Neuronal stem cell (in vitro differentiated cells): ENCODE measurements at places on chromosomes 3 and 15.
A peak's percentile ranks its signal among the peaks of the same experiment; 100 is the strongest.

DNA sequence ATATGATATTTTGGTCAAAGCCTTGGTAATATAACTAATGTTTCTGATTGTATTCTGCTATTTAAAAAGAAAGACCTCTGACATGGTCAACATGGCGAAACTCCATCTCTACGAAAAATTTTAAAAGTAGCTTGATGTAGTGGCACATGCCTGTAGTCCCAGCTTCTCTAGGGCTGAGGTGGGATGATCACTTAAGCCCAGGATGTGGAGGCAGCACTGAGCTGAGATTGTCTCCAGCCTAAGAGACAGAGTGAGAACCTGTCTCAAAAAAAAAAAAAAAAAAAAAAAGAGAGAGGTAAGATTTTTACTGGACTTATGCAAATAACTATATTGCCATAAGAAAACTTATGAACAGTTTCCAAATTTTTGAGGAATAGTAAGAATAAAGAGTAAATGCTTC, 30.5 kb upstream of the SLC27A2 start:
- no peaks in the 10 kb centered on the region for H3K27me3 ChIP-seq
- peaks cover 2% of the 10 kb centered on the region for H3K4me1 ChIP-seq
- no peak overlapping the region for H3K27ac ChIP-seq
- H3K4me3 ChIP-seq = no peak overlapping the region

DNA sequence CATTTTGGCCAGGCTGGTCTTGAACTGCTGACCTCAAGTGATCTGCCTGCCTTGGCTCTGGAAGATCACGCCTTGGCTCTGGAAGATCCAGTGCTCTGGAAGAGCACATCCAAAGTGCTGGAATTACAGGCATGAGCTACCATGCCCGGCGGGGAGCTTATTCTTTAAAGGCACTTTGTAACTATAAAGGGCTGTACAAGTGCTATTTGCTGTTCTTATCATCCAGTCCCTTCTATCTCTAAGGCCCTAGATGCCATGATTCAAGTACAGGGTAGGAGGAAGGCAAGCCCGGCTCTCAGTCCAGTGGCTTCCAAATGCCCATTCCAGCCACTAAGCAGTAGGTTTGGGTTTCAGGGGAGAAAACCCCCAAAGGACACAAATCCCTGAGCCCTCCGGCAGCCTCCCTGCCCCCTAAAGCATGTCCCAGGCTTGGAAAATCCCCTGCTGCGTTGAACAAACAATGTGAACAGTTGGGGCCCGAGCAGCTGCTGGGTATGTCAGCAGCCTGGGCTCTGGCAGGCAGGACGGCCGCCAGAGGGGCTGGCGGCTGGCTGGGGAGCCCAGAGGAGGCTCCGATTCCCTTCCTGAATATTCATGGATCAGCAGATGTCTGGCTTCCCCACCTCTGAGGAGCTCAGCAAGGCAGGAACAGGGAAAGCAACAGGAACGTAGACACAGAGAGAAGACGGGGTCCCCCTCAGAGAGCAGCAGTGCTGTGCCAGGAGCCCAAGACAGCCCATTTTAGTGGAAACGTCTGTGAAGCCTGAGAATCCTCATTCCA, 7.7 kb downstream of the IGDCC4 start:
- DNase-seq = peak; percentile 79
- H3K4me3 ChIP-seq = no peak overlapping the region
- no peaks in the 10 kb centered on the region for H3K27me3 ChIP-seq
- H3K27ac ChIP-seq = peak overlapping the region; percentile 95
- peaks cover 66% of the 10 kb centered on the region for H3K4me1 ChIP-seq
- H3K36me3 ChIP-seq = no peaks in the 10 kb centered on the region

GRCh38 chr15:63231206-63231605, 41.8 kb downstream of the RAB8B start:
- H3K4me3 ChIP-seq = no peak overlapping the region
- no peak overlapping the region for H3K27ac ChIP-seq
- no peaks in the 10 kb centered on the region for H3K27me3 ChIP-seq
- H3K4me1 ChIP-seq = peaks cover 9% of the 10 kb centered on the region

DNA sequence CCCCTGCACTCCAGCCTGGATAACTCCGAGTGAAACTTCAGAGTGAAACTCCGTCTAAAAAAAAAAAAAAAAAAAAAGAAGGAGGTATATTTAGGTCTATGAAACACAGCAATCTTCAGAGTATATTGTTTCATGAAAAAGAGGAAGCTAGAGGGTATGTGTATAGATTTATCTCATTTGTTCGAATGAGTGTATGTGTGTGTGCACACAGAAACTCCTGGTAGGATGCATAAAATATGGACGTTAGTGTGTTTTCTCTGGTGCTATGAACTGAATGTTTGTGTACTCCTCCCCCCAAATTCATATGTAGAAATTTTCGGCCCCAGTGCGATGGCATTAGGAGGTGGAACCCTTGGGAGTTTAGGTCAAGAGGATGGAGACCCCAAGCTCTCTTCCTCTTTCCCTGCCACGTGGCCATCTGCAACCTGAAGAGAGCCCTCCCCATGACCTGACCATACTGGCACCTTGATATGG, 98.6 kb upstream of the KLF13 start:
- H3K4me1 ChIP-seq = peaks cover 3% of the 10 kb centered on the region
- H3K27me3 ChIP-seq = no peaks in the 10 kb centered on the region
- DNase-seq = no peak
- H3K4me3 ChIP-seq = no peak overlapping the region
- no peaks in the 10 kb centered on the region for H3K36me3 ChIP-seq

- no peak for DNase-seq
- no peaks in the 10 kb centered on the region for H3K27me3 ChIP-seq
- H3K27ac ChIP-seq = no peak overlapping the region
- H3K4me1 ChIP-seq = peaks cover 5% of the 10 kb centered on the region
Measured at GRCh38 chr3:59810606-59811005, 760.8 kb upstream of the CFAP20DC start.

DNA sequence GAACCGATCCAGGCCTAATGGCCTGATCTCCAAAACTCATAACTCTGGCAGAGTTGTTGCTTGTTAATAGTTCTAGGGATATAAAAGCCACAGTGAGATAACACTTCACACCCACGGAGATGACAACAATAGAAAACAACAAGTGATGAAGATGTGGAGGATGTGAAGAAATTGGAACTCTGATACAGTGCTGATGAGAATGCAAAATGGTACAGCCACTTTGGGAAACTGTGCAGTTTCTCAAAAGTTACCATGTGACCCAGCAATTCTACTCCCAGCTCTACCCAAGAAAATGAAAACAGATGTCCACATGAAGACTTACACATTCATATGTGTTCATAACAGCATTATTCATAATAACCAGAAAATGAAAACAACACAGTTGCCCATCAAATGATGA, 3.8 kb downstream of the CMTM7 start:
- H3K4me3 ChIP-seq = no peak overlapping the region
- no peaks in the 10 kb centered on the region for H3K36me3 ChIP-seq

GRCh38 chr3:3038201-3038991, 71.8 kb downstream of the IL5RA start:
- H3K4me3 ChIP-seq = no peak overlapping the region
- DNase-seq = no peak
- H3K27ac ChIP-seq = no peak overlapping the region
- no peaks in the 10 kb centered on the region for H3K36me3 ChIP-seq

GRCh38 chr15:89500397-89501270, 4.3 kb upstream of the RHCG start:
- H3K36me3 ChIP-seq = no peaks in the 10 kb centered on the region
- H3K4me3 ChIP-seq = no peak overlapping the region
- H3K4me1 ChIP-seq = no peaks in the 10 kb centered on the region
- no peak overlapping the region for H3K27ac ChIP-seq
- peaks cover 44% of the 10 kb centered on the region for H3K27me3 ChIP-seq
- DNase-seq = no peak

DNA sequence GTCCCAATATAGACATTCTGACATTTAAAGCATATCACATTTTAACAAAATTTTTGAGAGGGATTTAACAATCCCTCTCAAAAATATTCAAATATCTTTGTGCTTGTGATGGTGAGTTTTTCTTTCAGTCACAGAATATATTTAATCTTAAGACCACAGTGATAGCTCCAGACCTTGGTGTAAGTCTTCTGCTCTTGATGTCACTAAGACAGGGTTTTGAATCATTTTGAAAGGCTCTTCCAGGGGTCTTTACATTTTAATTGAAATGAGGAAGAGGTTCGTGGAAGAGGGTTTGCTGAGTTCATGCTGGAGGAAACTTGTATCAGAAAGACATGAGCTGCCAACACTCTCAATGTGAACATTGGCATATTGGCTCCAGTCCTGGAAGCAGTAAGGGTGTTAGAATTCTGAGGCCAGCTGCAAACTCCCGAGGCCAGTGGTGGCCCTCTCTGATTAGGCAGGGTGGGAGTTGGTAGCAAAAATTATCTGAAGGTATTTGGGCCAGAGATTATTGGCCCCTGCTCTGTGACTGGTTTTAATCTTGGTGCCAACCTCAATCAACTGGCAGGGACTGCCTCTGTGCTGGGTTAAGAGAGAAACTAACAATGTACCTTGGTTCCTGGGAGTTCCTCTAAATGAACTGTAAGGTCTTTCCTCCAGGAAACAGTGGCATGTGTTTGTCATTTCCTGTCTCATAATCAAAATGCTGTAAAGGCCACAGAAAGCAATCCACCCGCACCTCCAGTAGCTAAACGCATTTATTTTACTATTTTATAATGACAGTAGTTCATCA, 5.3 kb downstream of the POU1F1 start:
- no peak for DNase-seq
- H3K4me1 ChIP-seq = no peaks in the 10 kb centered on the region
- H3K36me3 ChIP-seq = no peaks in the 10 kb centered on the region

- no peak overlapping the region for H3K27ac ChIP-seq
- H3K27me3 ChIP-seq = no peaks in the 10 kb centered on the region
- no peaks in the 10 kb centered on the region for H3K36me3 ChIP-seq
- no peaks in the 10 kb centered on the region for H3K4me1 ChIP-seq
- no peak for DNase-seq
Measured at GRCh38 chr15:24761704-24762302, 86.2 kb downstream of the NPAP1 start.

GRCh38 chr15:40048211-40048792, 9.3 kb upstream of the SRP14 start:
- H3K4me1 ChIP-seq = peaks cover 8% of the 10 kb centered on the region
- H3K27ac ChIP-seq = no peak overlapping the region
- H3K36me3 ChIP-seq = no peaks in the 10 kb centered on the region
- H3K27me3 ChIP-seq = no peaks in the 10 kb centered on the region
- H3K4me3 ChIP-seq = no peak overlapping the region
- DNase-seq = no peak

DNA sequence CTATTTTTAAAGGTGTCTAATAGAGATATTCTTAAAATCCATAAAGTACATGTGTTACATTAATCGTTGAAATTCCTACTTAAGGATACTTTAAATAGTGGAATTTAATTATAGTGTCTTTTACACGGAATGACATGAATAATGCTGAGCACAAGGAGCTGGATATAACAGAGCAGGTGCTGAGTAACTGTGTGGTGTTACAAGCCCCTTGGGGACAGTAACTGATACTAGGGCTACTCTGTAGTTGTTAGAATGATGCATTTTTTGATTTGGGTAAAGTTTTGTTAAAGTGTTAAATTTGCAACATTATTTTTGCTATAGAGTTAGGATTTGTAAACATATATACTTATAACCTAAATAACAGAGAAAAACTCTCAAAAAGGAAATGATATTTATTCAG, 1496.1 kb downstream of the OTOL1 start:
- no peak overlapping the region for H3K4me3 ChIP-seq
- H3K27me3 ChIP-seq = no peaks in the 10 kb centered on the region
- no peak for DNase-seq
- H3K27ac ChIP-seq = no peak overlapping the region

- no peak for DNase-seq
- H3K4me1 ChIP-seq = no peaks in the 10 kb centered on the region
- no peaks in the 10 kb centered on the region for H3K27me3 ChIP-seq
- H3K4me3 ChIP-seq = no peak overlapping the region
- H3K36me3 ChIP-seq = no peaks in the 10 kb centered on the region
Measured at GRCh38 chr3:59660376-59660775, 610.6 kb upstream of the CFAP20DC start.

- H3K27me3 ChIP-seq = no peaks in the 10 kb centered on the region
- H3K4me1 ChIP-seq = peaks cover 30% of the 10 kb centered on the region
- no peak for DNase-seq
- peak overlapping the region; percentile 26 for H3K27ac ChIP-seq
- H3K4me3 ChIP-seq = no peak overlapping the region
- H3K36me3 ChIP-seq = no peaks in the 10 kb centered on the region
Measured at GRCh38 chr3:177357352-177358090, 160.2 kb upstream of the TBL1XR1 start.

DNA sequence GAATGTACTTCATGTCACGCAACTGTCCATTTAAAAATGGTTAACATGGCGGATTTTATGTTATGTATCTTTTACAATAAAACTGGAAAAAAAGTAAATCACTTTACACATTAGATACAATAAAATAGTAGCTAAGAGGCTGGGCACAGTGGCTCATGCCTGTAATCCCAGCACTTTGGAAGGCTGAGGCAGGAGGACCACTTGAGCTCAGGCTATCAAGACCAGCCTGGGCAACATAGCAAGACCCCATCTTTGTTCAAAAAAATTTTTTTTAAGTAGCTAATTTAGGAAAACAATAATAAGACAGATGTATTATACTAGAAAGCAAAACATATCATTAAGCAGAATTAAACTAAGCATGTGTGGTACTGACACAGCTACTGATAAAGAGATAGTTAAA, 11.5 kb downstream of the RNF168 start:
- H3K27me3 ChIP-seq = no peaks in the 10 kb centered on the region
- H3K4me3 ChIP-seq = no peak overlapping the region
- no peak overlapping the region for H3K27ac ChIP-seq
- no peaks in the 10 kb centered on the region for H3K4me1 ChIP-seq

DNA sequence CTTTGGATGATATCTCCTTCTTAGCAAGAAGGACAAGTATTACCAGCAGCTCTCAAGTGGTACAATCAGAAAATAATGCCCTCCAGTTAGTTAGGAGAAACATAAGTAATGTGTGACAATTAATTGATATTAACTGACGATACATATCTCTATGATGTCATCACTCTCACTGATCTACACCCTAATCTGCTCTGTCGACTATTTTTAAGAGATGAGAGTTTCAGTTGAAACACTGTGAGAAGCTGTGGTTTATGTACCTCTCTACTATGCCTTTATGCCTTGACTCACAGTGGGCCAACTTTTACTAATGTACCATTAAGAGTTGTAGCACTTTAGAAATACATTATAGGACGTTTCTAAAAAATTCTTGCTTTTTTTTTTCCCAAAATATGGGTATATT, 8.6 kb downstream of the CEP152 start:
- no peak overlapping the region for H3K27ac ChIP-seq
- peaks cover 7% of the 10 kb centered on the region for H3K4me1 ChIP-seq
- DNase-seq = no peak
- peaks cover 25% of the 10 kb centered on the region for H3K36me3 ChIP-seq
- H3K27me3 ChIP-seq = no peaks in the 10 kb centered on the region
- H3K4me3 ChIP-seq = no peak overlapping the region

GRCh38 chr15:81098861-81099651, 35.0 kb upstream of the CFAP161 start:
- H3K4me1 ChIP-seq = no peaks in the 10 kb centered on the region
- no peak overlapping the region for H3K27ac ChIP-seq
- H3K36me3 ChIP-seq = no peaks in the 10 kb centered on the region
- no peaks in the 10 kb centered on the region for H3K27me3 ChIP-seq
- no peak overlapping the region for H3K4me3 ChIP-seq

DNA sequence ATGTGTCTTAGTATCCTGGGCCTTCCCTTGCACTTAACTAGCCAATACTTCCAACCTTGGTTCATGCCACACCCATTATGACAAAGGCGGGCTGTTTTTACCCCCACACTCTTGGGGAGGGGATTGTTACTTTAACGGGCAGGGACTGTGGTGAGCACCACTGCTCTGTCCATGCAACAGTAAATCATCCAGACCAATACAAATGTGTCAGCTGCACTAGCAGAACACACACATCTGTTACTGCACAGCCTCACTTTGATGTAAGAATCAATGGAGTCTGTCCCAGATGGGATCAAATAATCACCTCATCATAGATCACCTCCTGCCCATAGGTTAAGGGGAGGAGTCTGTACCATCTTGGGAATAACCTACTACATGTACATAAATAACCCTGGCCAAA, 58.1 kb downstream of the NPAP1 start:
- no peaks in the 10 kb centered on the region for H3K36me3 ChIP-seq
- no peak for DNase-seq
- no peaks in the 10 kb centered on the region for H3K27me3 ChIP-seq
